CD4-positive, CD25-positive, alpha-beta regulatory T cell (primary cell): ENCODE measurements at places on chromosomes 16 and 17. TPM values are rescaled to one million over a fixed set of nuclear protein-coding genes. Genes with fewer than 3 reads are reported as not detected.

The ACSM2A gene
- not detected for polyA plus RNA-seq

The UNC45B gene
- polyA plus RNA-seq, result 0.29 TPM

The SLC35G3 gene
- 0.10 TPM for polyA plus RNA-seq

The CHST5 gene
- polyA plus RNA-seq, result not detected

The KRTAP4-6 gene
- polyA plus RNA-seq, result not detected

The MAP2K6 gene
- 14.0 TPM for polyA plus RNA-seq

The TIMP2 gene
- not detected for polyA plus RNA-seq

The RAC3 gene
- polyA plus RNA-seq, result not detected

GRCh38 chr17:27888067-27888466, 5.1 kb downstream of the LYRM9 start:
- DNase-seq, result no peak
- no peaks in the 10 kb centered on the region for H3K27me3 ChIP-seq
- H3K4me3 ChIP-seq, result no peak overlapping the region
- peaks cover 8% of the 10 kb centered on the region for H3K4me1 ChIP-seq
- no peak overlapping the region for H3K27ac ChIP-seq
- no peaks in the 10 kb centered on the region for H3K36me3 ChIP-seq

DNA sequence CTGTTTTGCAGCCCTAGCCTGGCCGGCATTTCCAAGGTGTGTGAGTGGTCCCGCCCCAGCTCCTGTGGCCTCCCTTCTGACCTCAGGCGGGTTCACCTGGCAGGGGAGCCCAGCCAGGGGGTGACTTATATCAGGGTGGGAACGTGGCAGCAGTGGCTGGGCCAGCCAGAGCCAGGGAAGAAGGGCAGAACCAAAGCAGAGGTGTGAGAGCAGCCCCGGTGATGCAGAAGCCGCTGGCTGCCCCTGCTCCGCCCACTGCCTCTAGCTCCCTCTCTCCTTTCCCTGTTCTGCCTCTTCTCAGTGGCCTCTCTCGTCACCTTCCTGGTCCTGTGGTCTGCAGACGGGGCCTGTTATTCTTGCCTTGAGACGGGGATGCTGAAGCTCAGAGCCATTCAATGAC, 12.1 kb downstream of the MGAT5B start:
- H3K4me1 ChIP-seq, result no peaks in the 10 kb centered on the region
- no peak overlapping the region for H3K27ac ChIP-seq
- H3K36me3 ChIP-seq, result no peaks in the 10 kb centered on the region
- H3K27me3 ChIP-seq, result no peaks in the 10 kb centered on the region
- H3K4me3 ChIP-seq, result no peak overlapping the region

DNA sequence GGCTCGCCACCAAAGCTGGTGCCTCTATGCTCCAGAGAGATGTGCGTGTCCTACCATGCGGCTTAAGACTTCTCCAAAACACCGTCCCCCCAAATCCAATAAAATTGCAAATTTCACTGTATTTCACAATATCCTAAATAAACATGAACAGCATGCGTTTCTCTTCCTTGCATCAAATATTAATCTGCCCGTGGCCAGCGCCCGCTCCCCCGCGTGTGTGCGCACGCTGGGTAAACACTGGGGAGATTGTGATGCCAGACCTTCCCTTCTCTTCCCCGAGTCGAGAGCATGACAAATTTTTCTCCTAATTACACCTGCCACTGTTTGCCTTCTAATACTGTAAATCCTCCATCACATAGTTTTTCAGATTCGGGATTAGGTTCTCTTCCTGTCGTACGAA, 148.1 kb downstream of the MRM1 start:
- H3K27me3 ChIP-seq, result no peaks in the 10 kb centered on the region
- H3K36me3 ChIP-seq, result no peaks in the 10 kb centered on the region
- no peak overlapping the region for H3K27ac ChIP-seq
- DNase-seq, result no peak
- H3K4me3 ChIP-seq, result no peak overlapping the region

GRCh38 chr17:67160791-67161190, 84.2 kb downstream of the HELZ start:
- no peaks in the 10 kb centered on the region for H3K27me3 ChIP-seq
- H3K36me3 ChIP-seq, result peaks cover 45% of the 10 kb centered on the region
- H3K27ac ChIP-seq, result no peak overlapping the region
- no peak for DNase-seq
- no peaks in the 10 kb centered on the region for H3K4me1 ChIP-seq

GRCh38 chr17:12118617-12119016, 97.9 kb downstream of the MAP2K4 start:
- H3K27me3 ChIP-seq, result no peaks in the 10 kb centered on the region
- peaks cover 44% of the 10 kb centered on the region for H3K36me3 ChIP-seq
- no peak overlapping the region for H3K27ac ChIP-seq
- no peak overlapping the region for H3K4me3 ChIP-seq
- DNase-seq, result no peak

- no peaks in the 10 kb centered on the region for H3K27me3 ChIP-seq
- no peak overlapping the region for H3K27ac ChIP-seq
- no peak overlapping the region for H3K4me3 ChIP-seq
- no peaks in the 10 kb centered on the region for H3K36me3 ChIP-seq
- no peak for DNase-seq
Measured at GRCh38 chr17:64384253-64385186, 6.1 kb downstream of the PECAM1 start.

DNA sequence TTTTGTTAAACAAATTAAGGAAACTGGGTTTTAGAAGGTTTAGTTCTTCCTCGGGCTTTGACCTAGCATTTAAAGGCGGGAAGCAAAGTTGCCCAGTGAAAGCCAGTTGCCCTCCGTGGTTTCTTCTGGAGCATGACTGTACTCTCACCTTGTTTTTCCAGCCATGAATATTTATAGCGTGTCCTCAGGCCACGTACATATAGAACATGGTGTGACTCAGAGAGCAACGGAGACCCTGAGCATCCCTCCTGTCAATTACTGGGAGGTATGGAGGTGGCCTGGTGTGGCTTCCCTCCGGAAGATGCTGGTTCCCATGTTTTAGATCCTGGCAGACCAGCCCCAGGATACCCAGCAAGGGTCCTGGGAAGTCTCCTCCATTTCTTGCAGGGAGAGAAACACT, 48.4 kb downstream of the AKAP1 start:
- no peak overlapping the region for H3K4me3 ChIP-seq
- peaks cover 3% of the 10 kb centered on the region for H3K4me1 ChIP-seq
- no peak for DNase-seq
- no peak overlapping the region for H3K27ac ChIP-seq
- H3K27me3 ChIP-seq, result no peaks in the 10 kb centered on the region
- H3K36me3 ChIP-seq, result no peaks in the 10 kb centered on the region

DNA sequence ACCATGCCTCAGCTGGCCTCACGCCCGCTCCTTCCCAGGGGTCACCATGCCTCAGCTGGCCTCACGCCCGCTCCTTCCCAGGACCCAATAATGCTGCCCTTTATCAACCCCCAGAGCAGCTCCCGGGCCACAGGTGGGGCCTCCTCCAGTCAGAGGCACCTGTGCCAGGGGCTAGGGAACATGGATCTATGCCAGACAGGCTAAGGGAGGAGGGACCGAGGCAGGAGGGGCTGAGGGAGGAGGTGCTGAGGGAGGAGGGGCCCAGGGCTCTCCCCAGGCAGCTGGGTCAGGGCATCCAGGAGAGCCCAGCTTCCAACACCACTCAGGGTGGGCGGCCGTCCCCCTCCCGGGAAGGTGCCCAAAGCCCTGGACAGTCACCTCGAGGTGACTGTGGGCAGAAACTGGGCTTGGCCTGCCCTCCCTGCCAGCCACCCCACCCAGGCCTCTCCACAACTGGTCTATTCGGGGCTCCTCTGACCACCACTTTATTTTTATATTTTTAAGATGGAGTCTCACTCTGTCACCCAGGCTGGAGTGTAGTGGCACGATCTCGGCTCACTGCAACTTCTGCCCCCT, 19.4 kb downstream of the UTS2R start:
- H3K27ac ChIP-seq, result no peak overlapping the region
- no peak overlapping the region for H3K4me3 ChIP-seq
- H3K27me3 ChIP-seq, result no peaks in the 10 kb centered on the region
- no peaks in the 10 kb centered on the region for H3K4me1 ChIP-seq

GRCh38 chr16:54602666-54603065, 316.1 kb upstream of the IRX3 start:
- H3K4me3 ChIP-seq, result no peak overlapping the region
- no peak for DNase-seq
- H3K36me3 ChIP-seq, result no peaks in the 10 kb centered on the region
- H3K27me3 ChIP-seq, result no peaks in the 10 kb centered on the region

DNA sequence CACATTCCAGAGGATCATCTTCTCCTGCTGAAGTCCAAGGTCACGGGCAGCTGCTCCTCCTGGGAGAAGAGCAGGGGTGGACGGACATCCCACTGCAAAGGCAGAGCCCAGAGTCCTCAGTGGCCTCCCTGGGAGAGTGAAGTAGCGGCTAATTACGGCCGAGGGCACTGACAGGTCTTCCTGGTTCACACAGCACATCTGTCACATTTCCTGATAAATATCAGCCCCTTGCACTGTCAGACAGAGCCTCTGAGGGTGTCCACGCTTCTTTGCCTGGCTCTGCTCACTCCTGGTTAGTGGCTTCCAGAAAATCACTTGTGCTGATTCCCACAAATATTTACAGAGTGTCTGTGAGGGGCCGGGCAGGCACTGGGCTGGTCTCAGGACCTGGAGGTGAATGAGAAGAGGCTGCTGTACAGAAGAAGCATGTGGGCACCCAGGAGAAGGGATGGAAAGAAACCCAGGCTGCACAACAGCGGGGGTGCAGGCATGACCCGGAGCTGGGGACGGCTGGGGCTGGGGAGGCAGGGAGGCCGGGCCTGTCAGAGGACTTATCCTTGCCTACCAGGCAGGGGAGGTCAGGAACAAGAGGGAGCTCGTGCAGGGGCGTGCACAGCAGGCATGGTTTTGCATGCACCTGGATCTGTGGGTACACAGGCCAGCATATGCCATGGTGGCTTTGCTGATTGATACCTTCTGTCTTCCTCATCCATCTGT, 258.2 kb upstream of the TNRC6C start:
- no peak overlapping the region for H3K27ac ChIP-seq
- H3K4me1 ChIP-seq, result no peaks in the 10 kb centered on the region
- no peak overlapping the region for H3K4me3 ChIP-seq
- peaks cover 8% of the 10 kb centered on the region for H3K27me3 ChIP-seq
